CD4-positive, alpha-beta T cell treated with Interleukin-15 for 1 hour (primary cell): ENCODE measurements at places on chromosomes 1 and 21.

- no peak for DNase-seq
Observed at GRCh38 chr1:162755306-162755705, 35.2 kb upstream of the HSD17B7 start.

GRCh38 chr1:153417136-153417888, 992 bp downstream of the S100A7A start:
- DNase-seq = no peak

GRCh38 chr1:162373541-162374260, 3.0 kb downstream of the SPATA46 start:
- DNase-seq = no peak

DNA sequence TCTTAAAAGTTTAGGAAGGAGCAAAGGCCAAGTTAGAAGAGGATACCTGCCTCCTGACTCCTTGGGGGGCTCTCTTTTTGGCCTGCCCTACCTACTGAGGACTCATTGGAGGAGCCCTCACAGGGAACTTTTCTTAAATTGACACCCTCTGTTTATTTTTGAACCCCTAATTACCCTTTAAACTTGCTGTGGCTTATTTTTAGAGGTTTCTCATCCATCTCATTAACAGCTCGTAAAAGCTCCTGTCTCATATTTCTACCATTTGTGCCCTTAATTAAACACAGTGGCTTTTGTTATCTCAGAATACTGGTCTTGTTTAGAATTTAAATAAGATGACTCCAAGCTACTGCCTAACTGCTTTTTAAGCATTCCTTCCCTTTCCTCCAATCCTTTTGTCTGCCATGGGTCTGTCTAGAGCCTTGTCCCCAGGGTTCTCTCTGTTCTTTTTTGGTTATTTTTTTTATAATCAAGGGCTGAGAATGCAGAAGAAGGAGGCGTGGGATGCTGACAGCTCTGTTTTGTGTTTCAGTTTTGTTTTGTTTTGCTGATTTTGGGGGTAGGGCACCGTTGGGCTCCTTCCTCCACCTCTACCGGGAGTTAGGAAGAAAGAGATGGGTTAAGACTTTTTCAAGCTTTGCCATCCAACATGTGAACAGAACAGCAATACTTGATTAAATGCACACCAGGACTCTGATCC, 78.0 kb downstream of the SYT6 start:
- no peak for DNase-seq

- no peak for DNase-seq
Observed at GRCh38 chr21:45638707-45639106, 4.8 kb upstream of the PCBP3 start.

DNA sequence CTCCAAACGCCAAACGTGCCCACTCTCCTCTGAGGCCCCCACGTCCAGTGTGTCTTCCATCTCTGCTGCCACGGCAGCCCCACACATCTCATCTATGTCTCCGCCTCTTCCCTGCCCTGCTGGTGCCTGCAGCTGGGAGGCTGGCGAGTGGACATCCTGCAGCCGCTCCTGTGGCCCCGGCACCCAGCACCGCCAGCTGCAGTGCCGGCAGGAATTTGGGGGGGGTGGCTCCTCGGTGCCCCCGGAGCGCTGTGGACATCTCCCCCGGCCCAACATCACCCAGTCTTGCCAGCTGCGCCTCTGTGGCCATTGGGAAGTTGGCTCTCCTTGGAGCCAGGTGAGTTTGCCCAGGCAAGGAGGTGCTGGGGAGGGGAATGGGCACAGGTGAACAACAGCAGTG, 8.6 kb downstream of the ADAMTSL4 start:
- DNase-seq = no peak

- no peak for DNase-seq
Observed at GRCh38 chr1:111559736-111560279, 56.4 kb upstream of the ADORA3 start.

DNA sequence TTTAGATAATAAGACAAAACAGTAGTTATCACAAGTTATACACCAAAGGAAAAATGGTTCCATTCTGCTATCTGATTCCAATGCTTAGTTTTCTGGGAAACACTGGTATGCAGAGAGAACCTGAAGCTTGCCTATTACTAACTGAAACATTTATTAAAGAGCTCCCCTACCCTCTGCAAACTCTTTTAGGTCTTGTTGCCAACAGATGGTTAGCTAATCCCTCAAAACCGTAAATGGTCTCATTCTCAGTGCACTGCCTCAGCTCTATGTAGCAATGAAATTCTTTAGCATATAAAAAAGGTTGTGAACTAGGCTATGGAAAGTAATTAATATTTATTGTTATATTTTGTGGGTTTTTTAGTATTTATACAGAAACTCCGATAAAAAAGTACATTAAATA, 20.4 kb downstream of the C21orf91 start:
- no peak for DNase-seq

GRCh38 chr21:39377444-39378050, 28.7 kb upstream of the HMGN1 start:
- no peak for DNase-seq

- no peak for DNase-seq
Observed at GRCh38 chr1:19798486-19799229, 1.1 kb downstream of the TMCO4 start.

- DNase-seq = no peak
Observed at GRCh38 chr1:11311816-11312755, 39.1 kb downstream of the UBIAD1 start.

DNA sequence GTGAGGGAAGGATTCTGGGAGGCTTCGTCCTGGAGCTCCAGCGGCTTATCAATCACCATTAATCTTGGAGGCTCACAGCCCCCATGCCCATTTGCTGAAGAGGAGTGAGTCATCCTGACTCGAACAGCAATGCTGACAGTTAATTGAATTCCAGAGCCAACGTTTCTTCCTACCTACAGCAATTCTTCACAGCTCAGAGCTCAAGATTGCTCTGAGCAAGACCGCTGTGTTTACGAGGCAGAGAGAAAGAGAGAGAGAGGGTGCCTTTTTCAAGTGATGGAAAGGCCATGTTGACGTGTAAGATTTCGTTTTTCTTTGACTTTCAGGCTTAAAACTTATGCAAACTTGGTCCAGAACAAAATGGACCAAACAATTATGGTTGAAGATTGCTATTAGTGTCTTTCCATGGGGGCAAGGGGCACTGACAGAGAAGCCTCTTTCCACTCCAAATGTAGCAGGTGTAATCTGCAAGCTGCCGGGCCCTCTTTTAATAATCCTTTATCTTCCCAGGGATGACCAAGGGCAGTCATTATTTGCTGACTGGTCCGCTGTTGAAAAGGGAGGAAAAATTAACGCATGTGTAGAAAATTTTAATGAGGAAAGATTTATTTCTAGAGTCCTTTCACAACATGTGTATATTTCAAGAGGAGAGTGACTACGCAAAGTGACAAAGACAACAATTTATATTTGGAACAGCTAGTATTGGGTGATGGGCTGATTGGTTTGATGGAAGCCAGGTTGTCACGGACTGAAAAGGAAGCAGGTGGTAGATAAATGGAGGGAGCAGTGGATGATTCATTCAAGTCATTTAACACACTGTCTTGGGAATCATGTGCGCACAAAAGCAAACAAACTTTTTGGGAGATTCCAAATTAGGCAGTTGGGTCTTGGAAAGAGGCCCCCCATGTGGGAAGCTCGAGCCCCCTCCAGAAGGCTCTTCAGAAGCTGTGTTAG, 136.1 kb upstream of the IRF2BP2 start:
- no peak for DNase-seq

GRCh38 chr1:26349877-26350244, 4.1 kb downstream of the CRYBG2 start:
- no peak for DNase-seq

GRCh38 chr1:180916771-180917170, 4.1 kb downstream of the KIAA1614 start:
- peak; percentile 15 for DNase-seq

- DNase-seq = no peak
Observed at GRCh38 chr1:31568895-31569595, 7.3 kb upstream of the TINAGL1 start.

GRCh38 chr1:32557812-32558211, 18.6 kb downstream of the ZBTB8A start:
- DNase-seq = no peak

- no peak for DNase-seq
Observed at GRCh38 chr1:3170561-3171453, 101.8 kb downstream of the PRDM16 start.

- no peak for DNase-seq
Observed at GRCh38 chr1:88029142-88029541, 654.9 kb upstream of the PKN2 start.

GRCh38 chr1:218718206-218718605, 373.1 kb downstream of the TGFB2 start:
- no peak for DNase-seq

GRCh38 chr1:207003210-207003609, 29.3 kb downstream of the C1orf116 start:
- no peak for DNase-seq

GRCh38 chr1:226719596-226720387, 19.3 kb downstream of the ITPKB start:
- no peak for DNase-seq

- no peak for DNase-seq
Observed at GRCh38 chr1:184892116-184892515, 82.2 kb downstream of the NIBAN1 start.

DNA sequence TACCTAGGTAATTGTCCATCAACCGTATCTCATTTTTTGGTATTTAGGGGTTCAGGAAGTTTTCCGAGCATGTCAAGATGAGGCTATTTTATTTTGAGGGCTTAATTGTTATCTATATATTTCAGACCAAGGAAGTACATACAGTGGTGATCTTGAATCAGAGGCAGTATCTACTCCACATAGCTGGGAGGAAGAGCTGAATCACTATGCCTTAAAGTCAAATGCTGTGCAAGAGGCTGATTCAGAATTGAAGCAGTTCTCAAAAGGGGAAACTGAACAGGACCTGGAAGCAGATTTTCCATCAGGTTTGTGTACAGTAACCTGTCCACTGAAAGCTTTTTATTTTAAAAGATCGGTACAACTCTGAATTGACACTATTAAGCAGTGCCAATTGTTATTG, 130.2 kb downstream of the ZMYM4 start:
- DNase-seq = no peak

DNA sequence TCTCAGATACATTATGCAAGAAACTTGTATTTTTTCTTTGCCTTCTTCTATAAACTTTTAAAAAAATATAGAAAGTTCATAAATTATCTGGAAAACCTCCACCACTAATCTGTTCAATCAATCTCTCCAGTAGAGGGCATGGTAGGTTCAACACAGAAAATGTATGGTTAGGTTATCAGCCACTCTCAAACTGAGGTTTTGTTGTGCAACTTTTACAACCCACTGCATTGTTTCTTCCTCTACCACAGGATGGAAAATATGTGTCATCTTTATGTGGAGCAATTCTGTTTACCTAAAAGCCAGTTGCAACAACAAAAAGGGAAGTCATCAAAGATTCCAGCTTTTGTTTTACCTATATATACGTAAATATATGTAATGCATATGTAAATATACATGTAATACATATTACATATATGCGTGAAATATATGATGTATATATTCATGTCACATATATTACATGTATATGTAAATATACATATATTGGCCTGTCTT, 3.0 kb upstream of the RGS2 start:
- peak; percentile 17 for DNase-seq

- DNase-seq = no peak
Observed at GRCh38 chr1:187844313-187844712, 1015.6 kb downstream of the PLA2G4A start.

GRCh38 chr1:15915991-15916390, 59.9 kb downstream of the ZBTB17 start:
- no peak for DNase-seq

DNA sequence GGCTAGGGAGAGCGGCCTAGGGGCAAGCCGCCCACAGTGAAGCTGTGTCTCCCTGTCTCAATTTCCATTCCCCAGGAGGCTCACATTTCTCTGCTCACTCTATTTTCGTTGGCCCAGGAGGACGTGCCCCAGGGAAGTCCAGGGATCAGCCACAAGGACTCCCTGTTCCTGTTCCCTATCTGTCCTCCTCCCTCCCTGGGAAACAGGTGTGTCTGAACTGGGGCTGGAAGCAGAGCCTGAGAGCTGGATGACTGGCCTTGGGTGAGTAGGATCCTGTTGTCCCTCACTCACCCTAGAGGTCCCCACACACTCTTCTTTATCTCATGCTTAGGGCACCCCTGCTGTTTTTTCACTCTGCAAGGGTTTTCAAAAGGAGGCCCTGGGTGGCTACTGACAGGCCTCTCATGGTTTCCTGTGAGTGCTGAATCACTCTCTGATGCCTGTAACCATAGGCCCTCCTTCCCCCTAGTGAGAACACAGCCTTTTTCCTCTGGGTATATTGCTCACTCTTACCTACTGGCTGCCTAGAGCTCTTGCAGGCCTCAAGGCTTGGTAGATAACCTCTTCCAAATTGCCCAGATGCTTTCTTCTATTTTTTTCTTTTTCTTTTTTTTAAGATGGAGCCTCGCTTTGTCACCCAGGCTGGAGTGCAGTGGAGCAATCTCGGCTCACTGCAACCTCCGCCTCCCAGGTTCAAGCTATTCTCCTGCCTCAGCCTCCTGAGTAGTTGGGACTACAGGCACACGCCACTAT, 3.3 kb upstream of the UTP11 start:
- DNase-seq = peak; percentile 61
